ENCODE measurements at places on chromosomes 7 and 10. TPM values are rescaled to one million over a fixed set of nuclear protein-coding genes. Genes with fewer than 3 reads are reported as not detected.

Gene RNF148
- not detected for total RNA-seq

Gene CALHM3
- total RNA-seq = not detected

DNA sequence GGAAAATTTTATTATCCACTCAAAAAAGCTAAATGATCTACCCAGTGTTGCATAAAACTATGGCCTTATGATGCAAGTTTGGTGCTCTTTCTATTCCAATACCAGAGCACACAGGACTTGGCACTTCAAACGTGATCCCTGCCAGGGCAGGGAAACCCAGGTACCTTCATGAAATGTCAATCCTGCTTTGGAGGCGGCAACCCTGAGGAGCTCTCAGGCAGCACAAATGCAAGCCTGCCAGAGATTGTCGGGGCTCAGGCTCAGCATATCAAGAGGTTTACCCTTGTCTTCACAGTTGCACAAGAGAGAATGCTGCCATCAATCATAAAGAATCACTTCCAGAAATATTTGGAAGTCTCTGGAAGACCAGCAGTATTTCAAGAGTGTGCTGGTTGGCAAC is 151.5 kb downstream of the GLI3 start:
- H3K27ac ChIP-seq = no peak overlapping the region
- H3K36me3 ChIP-seq = no peaks in the 10 kb centered on the region
- H3K4me3 ChIP-seq = no peak overlapping the region
- no peaks in the 10 kb centered on the region for H3K4me1 ChIP-seq
- no peak for DNase-seq

DNA sequence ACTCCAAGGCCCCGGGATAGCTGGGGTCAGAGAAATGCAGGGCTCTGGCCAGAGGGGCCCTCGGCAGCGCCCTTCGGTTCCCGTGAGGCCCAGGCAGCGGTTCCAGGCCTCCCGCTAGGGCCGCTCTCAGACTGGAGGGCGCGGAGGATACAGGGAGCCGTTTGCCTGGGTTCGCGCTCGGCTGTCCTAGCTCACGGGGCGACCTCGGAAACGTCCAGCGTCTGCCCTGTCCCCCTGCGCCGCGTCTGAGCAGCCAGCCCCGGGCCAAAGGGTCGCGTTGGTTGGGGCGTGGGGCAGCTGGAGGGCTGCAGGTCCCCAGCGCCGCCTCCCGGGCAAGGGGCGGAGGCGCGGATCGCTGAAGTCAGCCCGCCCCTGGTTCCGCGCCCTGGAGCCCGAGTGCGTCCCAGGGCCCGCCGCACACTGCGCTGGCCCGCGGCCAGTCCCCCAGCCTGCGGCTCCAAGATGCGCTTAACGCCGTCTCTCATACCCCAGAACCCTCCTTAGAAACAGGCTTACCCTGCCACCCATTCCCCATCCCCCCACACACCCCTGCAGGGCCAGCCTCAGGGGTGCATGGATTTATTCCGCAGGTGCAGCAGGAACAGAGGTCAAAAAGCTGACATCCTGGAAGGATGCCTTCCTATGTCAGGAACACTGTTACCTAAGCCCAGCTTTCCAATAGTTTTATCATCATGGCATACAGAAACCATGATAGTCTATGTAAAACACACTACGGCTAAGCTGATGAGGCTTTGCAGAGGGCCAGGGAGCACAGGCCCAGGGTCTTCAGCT is 22.1 kb upstream of the OPN4 start:
- H3K4me1 ChIP-seq = no peaks in the 10 kb centered on the region
- no peak overlapping the region for H3K27ac ChIP-seq

Data from Panc1 (cell line).